8988T (cell line): ENCODE measurements at places on chromosomes 2 and 18.

DNA sequence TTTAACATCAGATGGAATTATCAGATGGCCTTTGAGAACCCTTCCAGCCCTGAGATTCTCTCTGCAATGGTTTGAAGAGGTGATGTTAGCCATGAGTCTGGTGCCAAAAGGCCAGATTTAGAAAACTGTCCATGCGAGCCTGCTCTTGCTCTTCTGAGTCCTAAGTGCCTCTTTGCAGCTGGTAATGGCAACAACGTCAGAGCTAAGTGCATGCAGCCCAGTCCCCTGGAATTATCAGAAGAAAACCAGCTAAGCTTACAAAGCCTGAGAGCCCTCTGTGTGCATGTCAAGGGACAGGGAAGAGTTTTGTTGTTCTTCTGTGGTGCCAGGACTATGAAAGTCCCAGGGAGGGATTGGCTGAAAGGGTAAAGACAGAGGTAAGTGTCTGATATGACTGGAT lies 89.8 kb downstream of the LOXHD1 start:
- no peak for DNase-seq

DNA sequence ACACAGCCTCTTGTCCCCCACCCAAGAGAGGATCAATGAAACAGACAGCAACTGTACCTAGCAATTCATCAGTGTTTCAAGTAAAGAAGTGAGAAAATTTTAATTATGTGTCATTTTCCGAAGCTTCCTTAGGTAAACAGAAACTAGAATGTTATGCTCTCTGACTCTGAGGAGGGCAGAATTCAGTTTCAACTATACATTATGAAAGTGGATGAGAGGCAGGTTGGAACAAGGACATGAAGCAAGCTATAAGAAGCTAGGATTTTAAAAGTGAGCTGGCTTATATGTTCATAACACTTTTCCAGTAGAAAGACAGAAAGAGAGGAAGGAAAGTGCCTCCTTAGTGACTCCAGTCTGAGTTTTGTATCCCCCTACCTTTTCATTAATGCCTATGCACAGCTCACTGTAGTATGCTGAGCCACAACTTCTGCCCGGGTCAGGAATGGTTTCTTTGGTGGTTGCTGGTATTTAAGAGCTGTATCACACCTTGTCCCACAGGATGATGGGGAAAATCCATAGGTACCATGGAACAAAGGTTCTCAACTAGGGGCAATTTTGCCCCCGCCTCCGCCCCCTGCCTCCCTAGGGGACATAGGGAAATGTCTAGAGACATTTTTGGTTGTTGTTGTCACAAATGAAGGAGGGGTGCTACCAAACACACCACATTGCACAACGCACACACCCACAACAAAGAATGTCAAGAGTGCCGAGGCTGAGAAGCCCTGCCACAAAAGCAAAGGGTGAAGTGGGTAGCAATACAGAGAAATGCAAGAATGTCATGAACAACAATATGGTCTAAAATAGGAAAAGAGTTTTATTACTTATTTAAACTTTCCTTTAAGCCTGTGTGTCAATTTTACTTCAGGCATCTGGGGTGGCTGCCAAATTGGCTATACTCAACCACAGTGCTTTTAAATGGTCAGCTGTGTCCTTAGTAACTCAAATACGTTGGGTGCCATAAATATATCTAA lies 161.0 kb upstream of the ZFP36L2 start:
- no peak for DNase-seq

DNA sequence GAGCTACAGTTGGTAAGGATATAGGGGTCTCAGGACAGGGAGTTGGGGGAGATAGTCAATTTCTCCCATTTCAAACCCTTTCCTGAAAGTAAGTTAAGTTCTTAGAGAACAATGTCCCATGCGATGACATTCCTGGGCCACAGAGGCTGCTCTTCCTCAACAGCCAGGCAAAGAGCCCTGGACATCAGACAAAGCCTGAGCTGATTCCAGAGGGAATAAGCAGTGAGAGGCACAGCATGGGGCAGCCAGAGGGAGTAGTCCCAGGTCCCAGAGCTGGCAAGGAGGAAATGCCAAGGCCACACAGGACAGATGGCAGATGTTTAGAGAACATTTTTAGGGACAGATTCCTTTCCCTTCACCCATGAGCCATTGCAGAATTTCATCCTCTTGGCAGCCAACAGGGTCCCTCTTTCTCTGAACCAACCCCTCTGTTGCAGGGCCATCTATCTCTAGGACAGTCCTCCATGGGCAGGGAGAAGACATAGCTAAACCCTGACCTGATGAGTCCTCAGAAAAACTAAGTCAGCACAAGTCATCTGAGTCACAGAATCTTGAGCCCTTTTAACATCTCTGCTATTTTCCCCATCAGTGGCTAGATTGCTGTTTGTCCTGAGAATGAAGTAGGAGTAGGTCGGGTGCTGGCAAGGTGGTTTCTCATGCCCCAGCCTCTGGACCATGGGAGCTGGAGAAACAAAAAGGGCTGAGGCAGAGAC lies 81.6 kb upstream of the STPG4 start:
- DNase-seq: no peak

GRCh38 chr2:71948781-71949536 lies 198.7 kb downstream of the CYP26B1 start:
- no peak for DNase-seq

DNA sequence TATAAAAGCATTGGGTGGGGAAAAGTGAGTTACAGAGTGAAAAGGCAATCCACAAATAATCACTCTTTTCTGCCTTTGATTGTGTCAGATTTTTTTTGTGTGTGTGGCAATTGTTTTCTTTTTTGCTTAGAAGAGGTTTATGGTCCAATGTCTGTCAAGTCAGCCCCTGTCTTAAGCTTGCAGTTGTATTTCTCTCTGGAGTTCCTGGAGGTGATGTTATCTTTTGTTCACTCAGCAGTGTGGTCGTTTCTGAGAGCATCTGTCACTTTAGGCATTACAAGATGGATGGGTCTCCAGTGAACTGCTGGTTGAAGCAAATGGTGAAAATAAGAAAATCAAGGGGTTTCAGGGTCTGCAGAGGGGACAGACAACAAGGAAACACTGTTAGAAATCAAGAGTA lies 121.3 kb downstream of the GREB1L start:
- no peak for DNase-seq

GRCh38 chr2:222739939-222740338 lies 68.5 kb downstream of the MOGAT1 start:
- DNase-seq: no peak

- DNase-seq: no peak
Measured at GRCh38 chr2:20072436-20073158, 21.2 kb upstream of the LAPTM4A start.

DNA sequence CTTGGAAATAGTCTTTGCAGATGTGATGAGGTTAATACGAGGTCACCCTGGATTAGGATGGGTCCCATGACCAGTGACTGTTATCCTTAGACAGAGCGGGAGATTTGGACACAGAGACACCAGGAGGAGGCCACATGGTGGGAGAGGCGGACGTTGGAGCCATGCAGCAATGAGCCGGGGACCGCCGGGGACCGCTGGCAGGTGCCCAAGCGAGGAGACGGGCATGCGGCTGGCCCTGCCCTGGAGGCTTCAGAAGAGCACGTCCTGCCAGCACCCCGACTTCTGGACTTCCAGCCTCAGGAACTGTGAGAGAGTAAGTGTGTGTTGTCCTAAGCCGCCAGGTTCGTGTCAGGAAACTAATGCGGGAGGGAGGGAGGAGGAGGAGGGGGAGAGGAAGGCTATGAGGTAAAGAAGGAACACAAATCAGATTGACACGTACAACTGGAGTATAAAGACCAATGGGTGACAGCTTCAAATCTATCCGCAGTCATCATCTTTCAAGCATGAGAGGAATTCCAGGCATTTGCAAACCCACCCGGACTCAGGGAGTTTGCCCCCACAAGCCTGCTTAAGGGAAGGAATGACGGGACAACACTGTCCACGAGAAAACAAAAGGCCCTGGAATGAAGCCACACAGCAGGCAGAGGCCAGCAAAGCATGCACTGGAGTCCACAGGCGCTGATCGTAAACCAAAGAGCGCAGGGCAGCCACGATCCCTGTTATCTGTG lies 11.6 kb upstream of the BOK start:
- peak; percentile 79 for DNase-seq

DNA sequence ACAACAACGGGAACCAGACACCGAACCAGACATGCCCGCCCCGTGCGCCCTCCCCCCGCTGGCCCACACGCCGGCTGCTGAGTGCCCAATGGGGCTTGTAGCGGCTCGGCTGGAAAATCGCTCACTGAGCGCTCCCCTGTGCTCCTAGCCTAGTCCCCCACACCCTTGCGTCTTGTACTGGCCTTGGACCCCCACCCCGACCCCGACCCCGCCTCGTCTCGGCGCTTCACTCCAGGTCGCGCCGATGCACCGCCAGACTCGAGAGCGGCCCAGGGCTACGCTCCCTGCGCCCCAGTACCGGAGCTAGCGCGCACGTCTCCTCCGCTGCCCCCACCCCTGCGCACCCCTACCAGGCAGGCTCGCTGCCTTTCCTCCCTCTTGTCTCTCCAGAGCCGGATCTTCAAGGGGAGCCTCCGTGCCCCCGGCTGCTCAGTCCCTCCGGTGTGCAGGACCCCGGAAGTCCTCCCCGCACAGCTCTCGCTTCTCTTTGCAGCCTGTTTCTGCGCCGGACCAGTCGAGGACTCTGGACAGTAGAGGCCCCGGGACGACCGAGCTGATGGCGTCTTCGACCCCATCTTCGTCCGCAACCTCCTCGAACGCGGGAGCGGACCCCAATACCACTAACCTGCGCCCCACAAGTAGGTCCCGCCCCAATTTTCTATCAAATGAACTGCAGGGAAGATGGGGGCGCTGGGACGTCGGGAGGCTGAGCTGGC lies 1.5 kb downstream of the GAD1 start:
- peak; percentile 59 for DNase-seq

GRCh38 chr2:43391878-43392215 lies 165.4 kb upstream of the ZFP36L2 start:
- no peak for DNase-seq

- no peak for DNase-seq
Measured at GRCh38 chr18:57444301-57444759, 9.2 kb downstream of the ONECUT2 start.

GRCh38 chr18:50638884-50639420 lies 79.1 kb downstream of the MAPK4 start:
- DNase-seq: no peak

DNA sequence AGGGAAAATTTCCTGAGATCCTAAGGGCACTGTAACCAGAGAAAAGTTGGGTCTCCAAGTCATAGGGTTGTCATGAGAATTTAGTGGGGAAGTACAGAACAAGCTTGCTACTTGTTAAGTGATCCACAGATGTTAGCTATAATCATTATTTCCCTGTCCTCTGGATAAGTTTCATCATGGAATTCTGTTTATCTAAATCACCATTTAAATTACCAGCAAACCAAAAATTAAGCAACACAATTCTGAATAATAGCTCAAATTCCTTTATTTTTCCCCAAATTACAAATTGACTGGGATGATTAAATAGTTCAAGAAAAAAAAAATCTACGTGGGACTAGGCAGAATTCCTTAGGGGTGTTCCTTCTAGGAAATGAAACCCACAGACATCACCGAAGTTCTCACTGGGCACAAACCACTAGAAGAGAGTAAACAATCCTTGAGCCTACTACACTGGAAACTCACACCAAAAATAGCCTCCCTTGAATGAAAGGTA lies 159.5 kb downstream of the COL6A3 start:
- DNase-seq: no peak

DNA sequence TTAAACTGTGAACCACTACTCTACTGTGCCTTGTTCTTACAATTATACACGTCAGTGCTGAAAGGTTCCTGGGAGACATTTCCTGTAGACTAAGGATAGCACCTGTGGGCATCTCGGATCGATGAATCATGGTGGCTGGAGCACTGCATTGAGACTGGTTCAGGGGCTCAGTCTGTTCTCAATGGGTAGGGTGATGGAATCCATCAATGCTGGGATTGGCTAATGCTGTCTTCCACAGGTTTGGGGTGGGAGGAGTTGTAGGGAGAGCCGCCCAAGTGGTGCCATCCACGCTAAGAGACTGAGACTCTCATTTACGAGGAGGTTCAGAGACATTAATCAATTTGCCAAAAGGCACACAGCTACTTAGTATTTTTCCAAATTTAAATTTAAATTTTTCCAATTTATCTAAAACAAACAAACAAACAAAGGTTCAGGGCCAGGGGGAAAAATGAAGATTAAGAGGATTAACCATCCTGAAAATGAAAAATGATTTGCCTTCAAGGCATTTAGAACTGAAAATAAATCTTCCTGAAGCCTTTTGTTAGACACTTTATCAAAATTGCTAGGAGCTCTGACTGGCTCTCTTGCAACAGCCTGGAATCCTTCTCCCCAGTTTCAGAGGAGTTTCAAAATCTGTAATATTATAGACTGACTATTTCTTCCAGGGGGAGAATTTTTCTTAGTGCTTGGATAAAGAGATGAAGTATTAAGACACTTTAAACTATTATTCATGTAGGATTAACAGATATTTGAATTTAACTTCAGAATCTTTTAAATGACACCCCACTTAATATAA lies 359.2 kb downstream of the TGIF1 start:
- DNase-seq: no peak

GRCh38 chr2:8888963-8889362 lies 51.5 kb upstream of the KIDINS220 start:
- DNase-seq: no peak

GRCh38 chr2:3189961-3190360 lies 187.7 kb downstream of the EIPR1 start:
- DNase-seq: no peak

DNA sequence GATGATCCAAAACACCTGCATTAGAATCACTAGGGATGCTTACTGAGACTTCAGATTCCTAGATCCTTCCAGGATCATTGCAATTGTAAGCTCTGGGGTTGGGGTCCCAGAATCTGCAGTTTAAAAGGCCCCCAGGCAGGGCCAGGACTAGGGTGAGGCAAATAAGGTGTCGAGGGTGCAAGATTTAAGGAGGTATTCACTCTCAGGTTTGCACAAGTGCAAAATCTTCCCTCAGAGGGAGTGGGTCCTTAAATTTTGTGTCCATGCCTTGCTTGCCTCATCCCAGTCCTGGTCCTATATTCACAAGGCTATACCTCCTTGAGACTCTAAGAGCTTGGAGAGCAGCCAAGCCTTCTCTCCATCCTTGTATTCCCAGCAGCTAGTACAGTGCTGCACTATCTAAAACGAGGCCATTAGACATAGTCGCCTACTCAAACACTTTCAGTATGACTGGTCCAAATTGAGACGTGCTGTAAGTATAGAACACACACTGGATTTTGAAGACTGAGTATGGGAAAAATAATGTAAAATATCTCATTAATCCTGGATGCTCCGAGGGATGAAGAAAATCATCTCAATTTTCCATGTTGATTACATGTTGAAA lies 31.6 kb upstream of the MREG start:
- no peak for DNase-seq

GRCh38 chr2:240742602-240743095 lies 51.0 kb downstream of the AQP12A start:
- no peak for DNase-seq

- no peak for DNase-seq
Measured at GRCh38 chr18:48940854-48941611, 9.7 kb downstream of the SMAD7 start.

- DNase-seq: no peak
Measured at GRCh38 chr18:50090370-50091312, 104.3 kb downstream of the MYO5B start.

DNA sequence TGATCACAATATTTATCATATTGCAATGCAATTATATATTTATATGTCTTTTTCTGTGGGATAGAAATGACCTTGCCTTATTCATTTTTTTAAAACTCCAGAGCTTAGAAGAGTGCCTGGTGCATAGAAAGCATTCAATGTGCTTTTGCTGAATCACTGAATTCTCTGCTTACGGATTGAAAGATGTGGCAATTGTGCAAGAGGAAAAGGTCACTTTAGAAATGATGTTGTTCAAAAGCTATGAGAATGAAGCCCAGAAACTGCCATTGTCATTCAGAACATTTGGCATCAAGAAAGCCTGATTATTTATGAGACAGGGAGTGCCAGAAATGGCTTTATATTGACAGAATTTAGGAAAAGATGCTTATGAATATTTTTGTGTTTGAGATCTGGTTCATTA lies 678.6 kb upstream of the CDH2 start:
- DNase-seq: no peak
